ENCODE measurements at places on chromosomes 5 and 9. TPM values are rescaled to one million over a fixed set of nuclear protein-coding genes. Genes with fewer than 3 reads are reported as not detected.

KCNV2 gene
- not detected for total RNA-seq

INSL4 gene
- not detected for total RNA-seq

OXCT1 gene
- 29.4 TPM for total RNA-seq

TOR4A gene
- total RNA-seq: 5.8 TPM

RPL37 gene
- 2,148 TPM for total RNA-seq

SLC6A18 gene
- not detected for total RNA-seq

TNC gene
- 20.2 TPM for total RNA-seq

FCN2 gene
- not detected for total RNA-seq
